Hematopoietic multipotent progenitor cell treated with erythropoietin and hydrocortisone succinate and interleukin-3 and kit ligand, for 6 days (in vitro differentiated cells): ENCODE measurements at places on chromosomes 11 and 22.

DNA sequence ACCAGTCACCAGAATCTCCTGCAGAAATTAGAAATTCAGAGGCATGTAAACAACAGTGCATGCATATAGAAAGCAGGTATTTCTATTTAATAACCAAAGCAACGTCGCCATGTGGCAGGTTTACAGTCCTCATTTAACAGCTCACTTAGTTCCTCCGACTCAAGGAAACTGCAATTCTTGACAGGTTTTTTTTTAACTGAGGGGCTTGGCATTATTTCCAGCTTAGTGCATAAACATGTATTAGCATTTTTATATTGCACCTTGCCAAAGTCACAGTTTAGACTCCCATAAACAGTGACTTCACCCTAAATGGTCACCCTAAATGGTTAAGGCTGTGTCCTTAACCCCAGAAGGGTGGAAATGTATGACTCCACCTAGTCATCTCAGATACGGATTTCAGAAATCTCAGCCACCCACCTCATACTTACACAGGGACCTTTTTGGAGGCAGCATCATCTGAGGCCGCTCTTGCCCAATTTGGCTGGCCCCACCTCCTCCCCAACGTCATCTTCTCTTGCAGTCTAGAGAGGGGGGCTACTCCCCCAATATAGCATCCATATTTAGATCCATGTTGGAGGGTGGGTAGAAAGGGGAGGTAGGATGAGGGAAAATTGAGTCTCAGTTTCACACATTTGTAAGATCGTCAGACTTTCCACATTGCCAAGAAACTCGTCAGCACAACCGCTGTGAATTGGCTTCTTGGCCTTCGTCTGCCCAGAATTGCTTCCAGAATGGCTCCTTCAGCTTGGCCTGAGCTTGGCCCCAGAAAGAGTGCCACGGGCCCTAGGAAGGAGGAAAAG lies 31.8 kb upstream of the SLC35C1 start:
- no peak for DNase-seq

- no peak for DNase-seq
Observed at GRCh38 chr22:48093981-48094380, 1331.5 kb downstream of the TBC1D22A start.

DNA sequence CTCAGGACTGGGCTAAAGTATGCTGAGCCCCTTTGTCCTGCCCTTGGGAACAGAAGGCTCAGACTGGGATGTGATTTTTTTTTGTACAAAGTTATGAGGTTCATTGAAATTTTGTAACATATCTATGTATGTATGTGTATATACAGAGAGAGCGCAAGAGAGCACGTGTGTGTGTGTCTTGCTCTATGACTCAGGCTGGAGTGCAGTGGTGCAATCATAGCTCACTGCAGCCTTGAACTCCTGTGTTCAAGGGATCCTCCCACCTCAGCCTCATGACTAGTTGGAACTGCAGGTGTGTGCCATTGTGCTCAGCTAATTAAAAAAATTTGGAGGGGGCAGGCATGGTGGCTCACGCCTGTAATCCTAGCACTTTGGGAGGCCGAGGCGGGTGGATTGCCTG lies 5.7 kb downstream of the TMEM25 start:
- no peak for DNase-seq

DNA sequence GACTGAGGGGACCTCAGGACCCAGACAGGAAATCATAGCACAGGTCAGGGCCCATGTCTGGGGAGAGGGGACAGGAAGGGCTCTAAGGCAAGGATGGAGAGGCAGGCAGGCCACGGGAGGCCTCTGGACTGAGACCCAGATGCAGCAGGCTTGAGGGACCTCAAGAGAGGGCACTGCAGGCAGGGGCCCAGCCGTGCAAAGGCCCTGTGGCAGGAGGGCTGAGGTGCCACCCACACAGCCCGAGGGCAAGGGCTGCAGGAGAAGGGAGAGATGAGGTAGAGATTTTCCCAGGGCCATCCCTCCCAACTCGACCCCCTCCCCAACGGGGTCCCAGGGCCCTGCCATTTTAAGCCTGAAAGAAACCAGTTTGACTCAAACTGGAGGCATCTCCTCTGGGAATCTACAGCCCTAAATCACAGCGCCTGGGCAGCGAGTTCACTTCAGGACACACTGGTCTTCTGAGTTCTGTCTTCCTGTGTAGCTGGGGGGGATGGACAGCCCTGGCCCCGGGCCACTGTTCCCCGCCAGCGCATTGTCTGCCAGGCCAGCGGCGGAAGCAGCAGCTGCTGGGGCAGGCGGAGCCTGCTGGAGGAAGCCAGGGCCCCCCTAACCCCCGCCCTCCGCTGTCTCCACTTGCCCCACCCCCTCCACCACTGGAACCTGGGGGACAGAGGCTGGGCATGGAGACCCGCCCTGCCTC lies 20.3 kb upstream of the WNT7B start:
- peak; percentile 69 for DNase-seq

DNA sequence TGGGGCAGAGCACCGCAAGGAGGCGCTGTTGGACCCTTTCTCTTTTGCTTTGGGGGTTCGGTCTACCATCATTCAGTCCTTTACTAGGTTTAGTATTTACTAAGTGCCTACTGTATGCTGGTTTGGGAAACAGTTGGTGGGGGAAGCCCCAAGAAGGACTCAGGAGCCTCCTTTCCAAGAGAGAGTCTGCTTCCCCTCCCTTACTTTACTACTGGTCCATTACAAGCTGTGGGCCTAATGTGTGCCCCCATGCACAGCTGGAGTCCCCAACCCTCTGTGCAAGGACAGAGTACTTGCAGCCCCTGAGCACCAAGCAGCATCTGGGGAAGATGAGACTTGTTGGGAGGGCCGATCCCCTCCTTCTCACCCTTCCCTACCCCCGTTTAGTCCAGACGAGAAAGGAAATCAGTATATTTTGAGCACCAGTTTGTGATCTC lies 876 bp upstream of the UBE2L6 start:
- DNase-seq, result peak; percentile 94

- DNase-seq, result no peak
Observed at GRCh38 chr11:126945319-126945718, 55.3 kb downstream of the KIRREL3 start.

- DNase-seq, result peak; percentile 41
Observed at GRCh38 chr11:46718155-46719019, 626 bp upstream of the F2 start.

GRCh38 chr11:55357560-55358184 lies 10.1 kb upstream of the OR4A15 start:
- no peak for DNase-seq

DNA sequence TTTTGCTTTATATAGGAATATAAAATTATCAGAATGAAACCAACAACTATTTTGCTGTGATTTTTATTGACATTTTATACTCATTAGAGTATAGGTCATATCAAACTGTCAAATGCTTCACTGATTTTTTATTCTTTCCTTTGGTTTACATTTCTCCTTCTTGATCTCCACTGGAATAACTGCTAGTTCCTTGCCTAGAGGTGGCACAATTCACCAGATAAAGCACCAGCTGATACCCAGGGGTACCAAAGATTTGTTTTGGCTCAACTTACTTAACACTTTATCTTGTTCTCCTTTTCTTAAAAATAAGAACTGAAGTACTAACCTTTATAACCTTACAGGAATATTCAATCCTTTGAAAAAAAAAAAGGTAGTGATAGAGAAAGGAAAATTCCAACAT lies 725.1 kb upstream of the CHORDC1 start:
- DNase-seq, result no peak

DNA sequence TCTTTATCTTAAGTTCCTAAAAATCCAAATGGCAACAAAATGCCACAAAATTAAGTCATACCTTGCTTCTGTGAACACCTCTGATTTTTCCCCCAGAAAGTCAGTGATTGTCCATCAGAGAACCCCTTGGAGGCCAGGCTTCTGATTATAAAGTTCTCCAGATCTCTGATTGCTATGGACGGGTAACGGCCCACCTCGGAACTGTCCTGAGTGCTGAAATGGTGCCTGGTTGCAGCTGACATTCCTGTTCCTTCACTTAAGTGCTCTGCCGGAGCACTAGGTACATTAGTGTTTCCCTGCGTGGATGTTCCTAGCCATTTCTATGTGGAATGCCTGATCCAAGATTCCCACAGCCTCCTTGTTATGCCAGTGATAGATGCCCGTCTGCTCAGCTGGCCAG lies 85.0 kb downstream of the CHST1 start:
- DNase-seq, result peak; percentile 49

- DNase-seq, result no peak
Observed at GRCh38 chr22:30386608-30386959, 627 bp downstream of the RNF215 start.

DNA sequence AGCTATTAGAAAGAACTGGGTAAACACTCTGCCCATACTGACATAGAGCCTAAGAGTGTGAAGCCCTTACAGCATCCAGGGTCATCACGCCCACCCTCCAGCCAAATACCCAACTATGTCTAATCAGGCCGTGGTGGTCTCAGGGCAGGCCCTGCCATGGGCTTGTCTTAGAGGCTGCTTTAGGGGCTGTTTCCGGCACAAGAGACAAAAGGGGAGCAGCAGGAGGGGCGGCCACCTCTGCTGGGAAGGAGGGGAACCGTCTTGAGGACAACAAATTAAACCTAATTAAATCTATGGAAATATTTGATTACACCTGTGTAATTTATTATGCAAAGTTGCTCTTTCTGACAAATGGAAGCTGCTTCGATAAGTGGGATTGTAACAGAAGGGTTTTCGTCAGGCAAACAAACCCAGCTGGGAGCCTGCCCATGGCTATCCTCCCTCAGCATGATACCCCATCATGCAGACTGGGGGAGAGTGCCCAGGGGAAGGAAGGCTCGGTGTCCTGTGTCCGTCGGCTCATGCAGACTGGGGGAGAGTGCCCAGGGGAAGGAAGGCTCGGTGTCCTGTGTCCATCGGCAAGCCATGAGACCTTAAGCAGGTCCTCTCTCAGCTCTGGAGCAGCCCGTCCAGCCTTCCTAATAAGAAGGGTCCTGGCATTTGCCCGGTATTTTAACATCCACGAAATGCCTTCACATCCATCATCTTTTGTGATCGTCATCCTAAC lies 163.6 kb upstream of the B3GAT1 start:
- DNase-seq, result no peak

DNA sequence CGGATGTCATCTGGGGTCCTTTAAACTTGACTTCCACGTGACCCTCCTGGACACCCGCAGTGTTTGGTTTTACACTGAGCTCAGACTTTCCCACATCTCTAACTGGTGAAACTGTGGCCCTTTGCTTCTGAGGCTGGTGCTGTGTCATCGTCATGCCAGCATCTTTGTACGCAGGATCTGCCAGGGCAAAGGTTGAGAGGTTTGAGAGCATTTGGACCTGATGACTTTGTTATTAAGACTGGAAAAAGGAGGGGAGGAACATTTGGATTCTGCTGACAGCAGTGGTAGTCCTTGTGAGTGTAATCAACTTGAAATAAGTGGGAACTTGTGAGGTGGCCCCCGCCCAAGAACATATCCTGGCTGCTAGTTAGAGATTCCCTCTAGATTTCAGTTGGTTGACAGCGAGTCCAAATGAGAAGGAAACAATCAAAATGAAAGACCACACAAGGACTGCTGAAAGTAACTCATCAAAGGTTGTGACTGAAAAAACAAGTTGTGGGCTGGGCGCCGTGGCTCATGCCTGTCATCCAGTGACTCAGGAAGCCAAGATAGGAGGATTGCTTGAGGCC lies 102.5 kb downstream of the KIAA1671 start:
- no peak for DNase-seq

GRCh38 chr11:36312611-36313472 lies 16.8 kb downstream of the PRR5L start:
- no peak for DNase-seq

DNA sequence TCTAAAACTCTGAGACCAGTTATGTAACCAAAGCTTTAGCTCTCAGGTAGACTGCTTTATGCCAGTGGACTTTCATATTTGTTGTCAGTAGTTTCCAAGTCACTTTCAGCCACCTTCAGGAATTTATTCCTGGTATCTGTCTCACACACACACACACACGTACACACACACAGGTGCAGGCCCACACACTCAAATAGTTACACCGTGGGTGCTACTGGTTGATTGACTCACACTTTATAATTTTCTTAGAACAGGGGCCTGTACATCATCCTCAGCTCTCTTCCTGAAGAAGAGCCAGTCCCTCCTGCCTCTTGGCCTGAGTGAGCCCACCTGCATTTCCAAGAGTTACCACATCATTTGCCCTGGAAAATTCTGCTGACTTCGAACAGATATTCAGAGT lies 555.2 kb downstream of the SOX6 start:
- DNase-seq, result no peak
